ENCODE measurements at places on chromosomes 5 and 9. TPM values are rescaled to one million over a fixed set of nuclear protein-coding genes. Genes with fewer than 3 reads are reported as not detected.

COL15A1 gene
- total RNA-seq, result 0.89 TPM

PCDHGA1 gene
- 0.72 TPM for total RNA-seq

GLDC gene
- total RNA-seq, result 4.4 TPM

FGF10 gene
- total RNA-seq, result not detected

DPH7 gene
- total RNA-seq, result 24.4 TPM

NIM1K gene
- not detected for total RNA-seq

IL9 gene
- total RNA-seq, result not detected

NRARP gene
- 5.1 TPM for total RNA-seq

UBQLN1 gene
- total RNA-seq, result 114 TPM

SPATA6L gene
- total RNA-seq, result not detected

TGFBI gene
- total RNA-seq, result 1,239 TPM

KIF20A gene
- total RNA-seq, result 35.2 TPM

PFN3 gene
- total RNA-seq, result not detected

CDKN2B gene
- total RNA-seq, result not detected

EIF4EBP3 gene
- total RNA-seq, result 1.7 TPM

GPR151 gene
- total RNA-seq, result not detected

TAF11L5 gene
- total RNA-seq, result not detected

TMC1 gene
- not detected for total RNA-seq

RMI1 gene
- 3.8 TPM for total RNA-seq

FAM120AOS gene
- 89.9 TPM for total RNA-seq

B4GALT7 gene
- 19.1 TPM for total RNA-seq

ADAMTS19 gene
- total RNA-seq, result not detected

FLT4 gene
- total RNA-seq, result 6.0 TPM

SPINK4 gene
- total RNA-seq, result not detected

GTF3C5 gene
- total RNA-seq, result 63.1 TPM

TAF11L6 gene
- not detected for total RNA-seq

FOXD1 gene
- 15.6 TPM for total RNA-seq

PCDHA1 gene
- 0.12 TPM for total RNA-seq

PCDHA8 gene
- 0.05 TPM for total RNA-seq

SLC6A7 gene
- total RNA-seq, result 1.6 TPM

NR6A1 gene
- 0.89 TPM for total RNA-seq

SPOCK1 gene
- total RNA-seq, result 222 TPM

NEUROG1 gene
- total RNA-seq, result not detected

PPP3R2 gene
- not detected for total RNA-seq

SLC27A6 gene
- not detected for total RNA-seq

LECT2 gene
- total RNA-seq, result not detected

IFNB1 gene
- not detected for total RNA-seq

C1QTNF3 gene
- 0.69 TPM for total RNA-seq

PCDHA10 gene
- 0.03 TPM for total RNA-seq

SLC45A2 gene
- total RNA-seq, result not detected

TMEM174 gene
- total RNA-seq, result not detected

SPINK7 gene
- total RNA-seq, result not detected

FOXD4L6 gene
- total RNA-seq, result 0.07 TPM

ALDOB gene
- total RNA-seq, result not detected

MRPL22 gene
- total RNA-seq, result 58.1 TPM

All from NCI-H460 (cell line).